ENCODE measurements at places on chromosomes 1 and 21.

- no peak for DNase-seq
These were observed 182.0 kb upstream of the C21orf91 start for GRCh38 chr21:18000981-18001686.

DNA sequence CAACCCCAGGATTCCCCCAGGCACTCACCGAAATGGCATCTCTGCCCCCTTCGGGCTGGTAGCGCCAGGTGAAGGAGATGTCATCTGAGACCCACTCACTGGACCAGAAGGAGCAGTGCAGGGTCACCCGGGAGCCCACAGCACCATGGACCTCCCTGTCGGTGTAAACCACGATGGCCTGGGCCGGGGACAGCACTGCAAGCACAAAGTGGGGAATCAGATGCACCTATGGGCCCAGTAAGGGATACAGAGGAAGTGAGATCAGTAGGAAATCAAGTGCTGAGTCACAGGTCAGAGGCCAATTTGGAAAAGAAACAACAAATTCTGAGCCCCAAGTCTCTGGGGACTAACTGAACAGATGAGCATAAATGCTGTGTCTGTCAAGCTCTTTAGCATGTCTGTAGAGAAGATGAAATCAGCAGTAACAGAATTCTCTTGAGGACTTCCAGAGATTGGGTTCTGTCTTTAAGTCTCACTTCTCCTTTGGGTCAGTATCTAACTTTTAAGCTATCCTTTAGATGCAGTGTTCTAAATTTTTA, 2.5 kb downstream of the MPZ start:
- peak; percentile 22 for DNase-seq

DNA sequence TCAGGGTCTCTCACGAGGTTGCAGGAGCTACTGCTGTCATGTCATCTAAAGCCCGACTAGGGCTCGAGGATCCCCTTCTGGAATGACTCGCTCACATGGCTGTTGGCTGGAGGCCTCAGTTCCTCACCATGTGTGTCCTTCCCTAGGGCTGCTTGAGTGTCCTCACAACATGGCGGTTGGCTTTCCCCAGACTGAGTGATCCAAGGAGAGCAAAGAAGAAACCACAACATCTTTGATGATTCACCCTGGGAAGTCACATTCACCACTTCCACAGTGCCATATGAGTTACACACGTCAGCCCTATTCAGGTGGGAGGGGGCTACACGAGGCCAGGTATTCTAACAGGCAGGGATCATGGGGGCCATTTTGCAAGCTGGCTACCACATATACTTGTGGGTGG, 64.9 kb downstream of the FHAD1 start:
- no peak for DNase-seq

DNA sequence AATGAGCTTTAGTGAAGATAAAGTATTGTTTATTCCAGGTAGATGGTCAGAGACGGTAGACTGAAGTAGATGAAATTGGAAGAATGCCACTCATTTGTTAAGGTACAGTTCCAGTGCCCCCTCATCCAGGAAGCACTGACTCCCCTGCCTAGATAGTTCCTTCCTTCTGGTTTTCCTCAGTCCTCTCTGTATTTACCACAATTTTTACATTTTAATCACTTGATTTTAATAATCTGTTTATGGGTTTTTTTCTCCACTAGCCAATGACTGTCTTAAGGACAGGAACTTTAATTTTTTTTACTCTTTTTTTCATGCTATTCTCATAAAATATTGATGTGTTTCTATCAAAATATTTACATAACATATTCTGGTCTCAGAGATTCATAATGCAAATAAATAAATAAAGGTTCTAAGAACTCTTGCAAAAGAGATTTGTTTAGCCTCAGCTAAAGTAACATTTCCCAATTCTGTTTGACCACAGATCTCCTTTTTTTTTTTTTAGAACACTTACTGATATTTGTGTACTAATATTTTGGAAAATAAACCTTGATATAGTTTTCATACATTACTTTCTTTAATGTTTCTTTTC, 651.6 kb downstream of the PLPP3 start:
- no peak for DNase-seq

DNA sequence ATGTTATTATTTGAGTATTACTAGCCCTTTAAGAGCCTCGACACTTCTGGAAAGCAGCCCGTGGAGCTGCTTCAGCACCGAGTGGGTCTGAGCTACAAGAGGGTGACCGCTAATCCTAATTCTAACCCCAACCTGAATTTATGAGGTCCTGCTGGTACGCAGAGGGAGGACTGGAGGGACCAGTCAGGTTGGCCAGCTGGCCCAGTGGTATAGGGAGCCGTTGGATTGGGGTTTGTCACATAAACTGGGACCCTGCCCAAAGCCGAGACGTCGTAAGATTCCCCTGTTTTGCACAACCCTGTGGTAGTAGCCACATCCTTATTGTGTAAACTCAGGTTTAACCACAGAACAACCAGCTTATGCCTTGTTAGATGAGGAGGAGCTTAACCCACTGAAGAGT, 60.8 kb upstream of the F3 start:
- peak; percentile 32 for DNase-seq

- no peak for DNase-seq
These were observed 20.5 kb upstream of the ALG14 start for GRCh38 chr1:95093296-95093695.

GRCh38 chr1:161421456-161421855, 53.8 kb upstream of the CFAP126 start:
- no peak for DNase-seq

DNA sequence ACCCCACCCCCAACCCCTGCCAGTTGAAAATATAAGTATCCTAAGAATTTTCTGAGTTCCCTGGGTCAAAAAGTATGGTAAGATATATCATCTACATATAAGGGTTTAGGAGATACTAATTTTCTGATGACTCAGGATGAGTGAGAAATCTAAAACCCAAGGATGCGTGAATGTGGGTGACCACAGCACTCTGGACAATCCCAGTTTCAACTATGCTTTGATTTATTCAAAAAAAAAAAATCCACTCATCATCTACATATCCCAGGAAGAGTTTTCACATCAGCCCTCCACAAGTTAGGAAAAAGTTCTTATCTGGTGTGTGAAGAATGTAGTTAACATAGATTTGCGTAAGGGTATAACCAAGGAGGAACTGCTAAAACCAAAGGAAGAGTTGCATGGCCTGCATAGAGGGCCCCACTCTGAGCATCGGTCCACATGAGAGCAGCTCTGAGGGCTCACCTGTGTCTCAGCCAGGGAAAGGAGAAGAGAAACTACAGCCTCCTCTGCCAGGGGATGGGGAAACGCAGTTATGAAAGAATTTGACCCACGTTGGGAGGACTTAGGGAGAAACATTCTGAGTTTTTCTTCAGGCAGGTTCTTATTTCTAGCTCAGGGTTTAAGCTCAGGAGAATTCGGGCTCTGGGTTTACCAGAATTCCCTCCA, 18.8 kb downstream of the LAMB3 start:
- DNase-seq = no peak

GRCh38 chr21:44914176-44914874, 6.4 kb downstream of the ITGB2 start:
- DNase-seq = no peak

- DNase-seq = no peak
These were observed 42.8 kb downstream of the TRIT1 start for GRCh38 chr1:39840507-39840906.

DNA sequence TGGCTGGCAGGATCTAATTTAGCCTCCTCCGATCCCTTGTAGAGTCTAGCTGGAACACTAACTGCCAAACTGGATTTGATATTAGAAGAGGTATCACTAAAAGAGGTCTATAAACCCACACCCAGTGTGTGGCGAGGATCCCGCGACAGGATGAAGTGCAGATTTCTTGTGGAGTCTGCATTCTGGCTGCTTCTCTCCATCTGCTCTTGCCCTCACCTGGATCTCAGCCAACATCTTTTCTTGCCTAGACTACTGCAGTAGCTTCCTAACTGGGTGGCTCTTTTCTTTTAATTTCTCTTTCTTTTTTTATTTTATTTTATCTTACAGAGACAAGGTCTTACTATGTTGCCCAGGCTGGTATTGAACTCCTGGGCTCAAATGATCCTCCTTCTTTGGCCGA, 48.9 kb upstream of the CAPZB start:
- DNase-seq = no peak

DNA sequence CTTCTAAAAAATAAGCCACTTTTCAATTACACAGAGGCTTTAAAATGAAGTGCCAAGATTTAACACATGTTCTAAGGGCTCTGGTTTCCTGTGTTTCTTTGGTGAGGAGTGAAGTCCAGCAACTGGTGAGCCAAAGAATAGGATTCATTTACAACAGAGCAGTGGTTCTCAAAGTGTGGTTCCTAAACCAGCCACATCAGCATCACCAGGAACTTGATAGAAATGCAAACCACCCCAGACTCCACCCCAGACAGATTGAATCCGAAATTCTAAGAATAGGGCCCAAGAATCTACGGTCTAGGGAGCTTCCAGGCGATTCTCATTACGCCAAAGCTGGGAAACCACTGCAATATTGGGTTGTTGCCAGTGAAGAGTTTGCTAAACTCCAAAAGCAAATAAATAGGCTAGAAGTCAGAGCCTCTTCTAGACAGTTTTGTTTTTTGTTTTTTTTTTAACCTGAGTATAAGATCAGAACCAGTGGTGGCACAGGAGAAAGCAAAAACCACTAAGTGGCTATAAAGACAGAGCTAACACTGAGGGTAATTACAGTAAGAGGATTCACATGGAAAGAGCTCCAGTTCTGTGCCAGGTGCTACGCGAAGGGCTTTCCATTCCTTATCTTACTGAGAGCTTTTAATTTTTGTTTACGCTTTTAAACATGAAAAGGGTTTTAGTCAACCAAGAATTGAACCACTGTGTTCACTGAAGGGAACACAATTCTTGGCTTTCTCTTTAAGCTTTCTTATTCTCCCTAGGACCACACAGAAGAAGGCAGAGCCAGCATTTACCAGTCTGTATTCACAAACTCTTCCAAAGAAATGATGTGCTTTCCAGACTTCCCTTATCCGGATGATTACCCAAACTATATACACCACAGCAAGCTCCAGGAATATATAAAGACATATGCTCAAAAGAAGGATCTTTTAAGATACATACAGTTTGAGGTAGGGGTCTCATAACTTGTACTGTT, 42.4 kb upstream of the FMO2 start:
- no peak for DNase-seq

DNA sequence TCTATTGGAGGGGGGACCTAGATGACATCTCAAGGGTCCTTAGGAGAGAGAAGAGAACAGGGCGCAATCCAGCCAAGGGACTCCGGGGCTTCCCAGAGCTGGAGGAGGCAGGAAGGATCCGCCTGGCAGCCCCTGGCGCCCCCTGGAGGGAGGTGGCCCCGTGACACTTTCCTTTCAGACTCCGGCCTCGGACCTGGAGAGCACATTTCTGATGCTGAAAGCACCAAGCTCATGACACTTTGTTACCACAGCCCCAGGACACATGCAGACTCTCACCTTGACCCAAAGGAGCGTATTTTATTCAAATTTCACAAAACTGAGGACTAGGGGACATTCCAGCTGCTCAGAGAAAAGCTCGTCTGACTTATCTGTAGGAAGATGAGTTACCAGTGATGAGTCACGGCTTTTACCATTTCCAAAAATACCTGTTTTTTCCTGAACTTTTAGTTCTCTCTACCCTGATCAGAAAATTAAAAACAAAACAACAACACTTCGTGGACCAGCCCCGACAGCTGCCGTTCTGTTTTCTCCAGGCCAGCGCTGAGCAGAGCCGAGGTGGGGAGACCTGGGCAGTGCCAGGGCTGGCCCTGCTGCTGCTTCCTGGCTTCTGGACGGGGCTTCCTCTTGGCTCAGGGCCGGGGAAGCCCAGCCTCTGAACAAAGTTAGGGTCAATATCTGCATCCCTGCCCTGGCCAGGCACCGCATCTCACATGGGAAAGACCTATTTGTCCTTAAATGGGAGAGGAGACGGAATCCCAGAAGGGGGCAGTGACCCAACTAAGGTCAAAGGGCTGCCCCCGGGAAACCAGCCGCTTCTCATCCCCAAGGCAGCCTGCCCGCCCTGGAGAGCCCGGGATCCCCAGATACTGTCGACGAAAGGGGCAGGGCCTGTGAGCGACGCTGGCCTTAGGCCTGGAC, 21.6 kb upstream of the POFUT2 start:
- DNase-seq = peak; percentile 21

- no peak for DNase-seq
These were observed 10.1 kb upstream of the MEF2D start for GRCh38 chr1:156510709-156511108.

All from bone marrow (tissue), 2 donors.